ENCODE measurements at places on chromosomes 4 and X.

GRCh38 chr4:155704841-155705404, 38.3 kb downstream of the GUCY1A1 start:
- no peak for DNase-seq

GRCh38 chrX:17595456-17596035, 141.7 kb upstream of the SCML1 start:
- peak; percentile 78 for DNase-seq

DNA sequence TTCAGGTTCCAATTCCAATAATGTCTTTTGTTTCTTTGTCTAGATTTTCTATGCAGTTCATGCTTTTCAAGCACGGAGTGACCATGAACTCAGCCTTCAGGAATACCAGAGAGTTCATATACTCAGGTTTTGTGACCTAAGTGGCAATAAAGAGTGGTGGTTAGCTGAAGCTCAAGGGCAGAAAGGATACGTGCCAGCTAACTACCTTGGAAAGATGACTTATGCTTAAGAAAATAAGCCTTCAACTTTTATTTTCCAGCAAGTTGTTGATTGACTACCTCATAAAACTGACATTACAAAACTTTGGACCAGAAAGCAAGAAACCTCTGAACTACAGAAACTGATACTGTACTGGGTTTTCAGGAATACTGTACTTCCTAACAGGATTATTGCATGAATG, 30.8 kb downstream of the INTS12 start:
- no peak for DNase-seq

DNA sequence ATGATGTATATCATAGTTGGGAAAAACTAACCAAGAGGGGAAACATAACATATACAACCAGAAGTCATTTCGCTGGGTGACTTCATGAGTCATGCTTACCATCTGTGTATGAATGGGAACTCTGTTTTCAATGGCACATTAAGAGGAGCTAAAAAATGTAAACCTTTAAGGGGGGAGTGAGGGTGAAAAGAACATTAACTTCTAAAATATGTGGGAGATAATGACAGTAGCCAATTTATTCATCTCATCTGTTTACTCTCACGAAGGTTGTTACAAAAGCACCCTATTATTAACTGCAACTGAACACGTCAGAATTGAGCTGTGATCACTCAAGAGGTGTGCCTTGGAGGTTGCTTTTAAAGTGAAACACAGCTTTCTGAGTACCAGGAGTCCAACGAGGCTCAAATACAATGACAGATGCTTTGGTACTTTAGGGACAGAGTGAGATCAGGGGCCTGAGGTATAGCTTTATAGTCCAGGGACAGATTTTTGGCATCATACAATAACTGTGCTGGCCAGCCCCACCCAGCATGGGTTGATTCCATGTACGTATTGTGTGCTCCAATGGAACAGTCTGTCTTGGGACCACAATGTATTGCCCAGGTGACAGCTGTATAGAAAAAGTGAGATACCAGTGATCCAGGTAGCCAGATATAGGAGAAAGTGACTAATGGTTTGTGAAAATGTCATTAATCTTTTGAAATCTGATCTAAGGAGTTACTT, 107.3 kb downstream of the AMMECR1 start:
- peak; percentile 75 for DNase-seq

DNA sequence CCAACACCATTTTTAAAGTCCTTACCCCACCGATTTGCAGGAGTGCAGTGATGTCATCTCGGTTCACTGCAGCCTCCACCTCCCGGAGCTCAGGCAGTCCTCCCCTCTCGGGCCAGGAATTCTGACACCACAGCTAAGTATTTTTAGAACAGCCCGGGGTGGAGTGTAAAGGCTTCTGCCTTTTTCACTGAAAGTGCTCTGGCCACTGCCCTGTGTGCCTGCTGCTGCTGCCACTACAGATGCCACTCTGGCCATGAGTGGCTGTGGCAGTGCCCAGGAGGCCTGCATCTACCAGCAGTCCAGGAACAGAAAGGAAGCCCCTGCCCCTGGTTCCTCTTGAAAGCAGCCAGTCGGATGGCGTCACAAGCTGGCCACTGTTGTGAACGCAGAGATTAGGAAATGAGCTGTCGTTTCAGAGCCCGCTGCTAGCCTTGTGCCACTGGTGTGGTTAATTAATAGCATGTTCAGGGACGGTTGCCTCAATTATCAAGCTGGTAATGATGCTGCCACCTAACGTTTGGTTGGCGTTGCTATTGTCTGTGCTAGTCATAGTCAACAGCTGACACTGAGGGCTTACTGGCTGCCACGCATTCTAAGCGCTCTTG, 23.6 kb upstream of the TBC1D14 start:
- peak; percentile 61 for DNase-seq

DNA sequence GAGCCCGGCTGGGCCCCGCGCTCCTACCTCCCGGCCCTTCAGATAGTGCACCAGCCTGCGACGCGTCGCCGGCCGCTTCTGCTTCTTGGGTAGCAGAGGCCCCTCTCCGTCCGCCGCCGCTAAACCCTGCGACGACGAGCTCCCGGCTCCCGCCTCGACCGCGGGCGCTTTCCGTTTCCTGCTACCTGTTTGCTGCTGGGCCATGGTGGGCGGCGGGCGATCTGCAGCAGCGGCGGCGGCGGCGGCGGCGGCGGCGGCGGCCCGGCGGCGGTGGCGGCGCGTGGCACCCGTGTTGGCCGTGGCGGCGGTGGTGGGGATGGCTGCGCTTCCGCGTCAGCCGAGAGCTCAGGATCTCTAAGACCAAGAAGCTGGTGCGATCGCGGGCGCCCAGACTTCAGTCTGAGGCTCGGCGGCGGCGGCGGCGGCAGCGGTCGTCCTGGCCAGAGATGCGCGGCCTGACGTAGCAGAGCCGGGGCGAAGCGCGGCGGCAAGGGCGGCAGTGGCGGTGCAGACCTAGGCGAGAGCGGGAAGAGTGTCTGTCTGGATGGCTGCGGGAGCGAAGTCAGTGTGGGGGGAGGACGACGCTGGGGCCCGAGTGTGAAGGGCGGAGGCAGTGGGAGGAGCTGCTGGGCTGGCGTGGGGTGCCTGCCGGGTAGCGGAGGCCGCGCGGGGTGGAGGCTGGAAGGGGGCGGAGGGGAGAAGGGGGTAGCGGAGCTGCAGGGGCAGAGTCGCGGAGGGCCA, at the start of gene DCAF12L2:
Gene DCAF12L2, minus strand, starts transcription at position 569 of the 741 bp plus-strand sequence. Its CDS starts 365 bp downstream, at position 204.
- DNase-seq: no peak

DNA sequence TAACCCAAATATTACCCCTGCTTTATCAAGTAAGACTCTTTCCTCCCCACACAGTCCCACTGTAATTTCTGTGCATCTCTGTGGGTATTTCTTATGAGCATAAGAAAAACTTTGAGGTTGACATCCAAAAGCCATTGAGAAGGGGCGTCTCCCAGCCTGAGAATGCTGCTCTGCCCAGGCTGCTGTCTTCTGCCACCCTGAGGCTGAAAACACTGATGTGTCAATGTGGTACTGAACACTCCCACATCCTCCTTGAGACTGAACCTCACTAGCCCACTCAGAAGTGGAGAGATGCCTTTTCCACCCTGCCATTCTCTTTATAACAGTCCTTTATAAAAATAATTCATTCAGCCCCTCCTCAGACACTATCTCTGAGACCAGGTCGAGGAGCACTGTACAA, 120.8 kb downstream of the SMIM20 start:
- DNase-seq: no peak

DNA sequence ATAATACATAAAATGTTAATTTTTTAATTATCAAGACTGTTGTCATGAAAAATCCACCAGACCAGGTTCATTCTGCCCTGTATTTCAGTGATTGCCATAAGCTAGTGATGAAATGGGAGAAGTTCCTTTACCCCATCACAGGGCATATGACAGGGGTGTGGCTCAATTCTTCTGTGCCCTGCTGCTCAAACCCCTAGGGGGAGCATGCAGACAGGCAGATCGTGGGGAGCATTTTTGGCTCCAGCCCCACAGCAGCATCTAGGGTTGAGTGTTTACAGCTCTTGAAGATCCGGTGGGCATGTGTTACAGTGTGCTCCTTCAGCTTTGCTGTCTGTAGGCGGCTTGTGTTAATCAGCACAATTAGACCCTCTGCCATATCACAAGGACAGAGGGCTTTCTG, 700.7 kb downstream of the PCDH18 start:
- no peak for DNase-seq

- DNase-seq: no peak
These were observed 194.4 kb upstream of the LDB2 start for GRCh38 chr4:17092736-17093437.

GRCh38 chrX:108271397-108271787, 166.8 kb downstream of the COL4A6 start:
- DNase-seq: no peak

DNA sequence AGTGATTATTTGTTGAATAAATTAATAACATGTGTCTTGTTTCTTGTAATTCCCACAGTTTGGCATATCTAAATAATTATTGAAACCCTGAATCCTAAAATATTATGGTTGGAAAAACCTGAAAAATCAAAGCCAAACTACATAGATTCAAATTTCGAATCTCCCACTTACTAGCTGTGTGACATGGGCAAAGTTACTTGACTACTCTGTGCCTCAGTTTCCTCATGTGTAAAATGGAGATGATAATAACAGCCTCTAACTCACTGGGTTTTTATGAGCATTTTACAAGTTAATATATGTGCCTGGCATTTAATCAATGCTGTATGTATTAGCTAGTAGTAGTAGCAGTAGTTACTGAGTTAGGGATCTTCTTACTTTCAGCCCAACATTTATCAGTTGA, 34.6 kb upstream of the BRS3 start:
- no peak for DNase-seq

GRCh38 chr4:173543266-173543665, 13.2 kb upstream of the HAND2 start:
- no peak for DNase-seq

DNA sequence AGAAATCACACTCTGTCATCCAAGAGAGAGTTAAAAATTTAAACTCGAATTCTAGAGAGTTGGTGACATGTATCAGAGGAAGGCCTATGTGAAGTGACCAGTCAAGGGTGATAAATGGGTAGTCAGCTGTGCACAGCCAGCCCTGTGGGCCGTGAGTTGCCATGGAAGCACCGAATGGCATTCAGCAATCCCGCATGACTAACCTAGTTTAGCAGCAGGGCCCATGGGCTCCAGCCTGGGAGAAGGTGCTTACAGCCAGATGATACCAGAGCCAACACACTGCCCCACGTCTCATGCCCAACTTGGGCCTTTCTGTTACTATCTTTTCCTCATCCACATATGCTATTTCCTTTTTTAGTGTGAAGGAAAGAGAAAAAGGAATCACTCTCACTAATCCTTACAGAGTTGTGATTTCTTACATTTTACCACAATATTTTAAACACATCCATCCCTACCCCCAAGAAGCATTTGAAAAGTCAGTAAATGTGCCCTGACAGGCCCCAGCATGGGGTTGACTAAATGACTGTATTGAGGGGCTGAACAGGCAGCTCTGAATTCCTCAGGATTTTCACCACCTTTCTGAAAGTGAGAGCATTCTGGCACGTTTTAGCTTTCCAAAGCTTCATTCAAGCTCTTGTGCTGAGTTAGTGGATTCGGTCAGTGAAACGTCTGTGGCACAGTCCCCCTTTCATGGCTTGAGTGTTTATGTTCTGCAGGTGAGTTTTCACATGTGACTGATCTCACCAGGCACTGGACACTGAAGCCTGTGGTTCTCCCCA, 104.2 kb downstream of the AFF1 start:
- peak; percentile 91 for DNase-seq

- DNase-seq: no peak
These were observed 115.4 kb downstream of the EFNB1 start for GRCh38 chrX:68944211-68944610.

DNA sequence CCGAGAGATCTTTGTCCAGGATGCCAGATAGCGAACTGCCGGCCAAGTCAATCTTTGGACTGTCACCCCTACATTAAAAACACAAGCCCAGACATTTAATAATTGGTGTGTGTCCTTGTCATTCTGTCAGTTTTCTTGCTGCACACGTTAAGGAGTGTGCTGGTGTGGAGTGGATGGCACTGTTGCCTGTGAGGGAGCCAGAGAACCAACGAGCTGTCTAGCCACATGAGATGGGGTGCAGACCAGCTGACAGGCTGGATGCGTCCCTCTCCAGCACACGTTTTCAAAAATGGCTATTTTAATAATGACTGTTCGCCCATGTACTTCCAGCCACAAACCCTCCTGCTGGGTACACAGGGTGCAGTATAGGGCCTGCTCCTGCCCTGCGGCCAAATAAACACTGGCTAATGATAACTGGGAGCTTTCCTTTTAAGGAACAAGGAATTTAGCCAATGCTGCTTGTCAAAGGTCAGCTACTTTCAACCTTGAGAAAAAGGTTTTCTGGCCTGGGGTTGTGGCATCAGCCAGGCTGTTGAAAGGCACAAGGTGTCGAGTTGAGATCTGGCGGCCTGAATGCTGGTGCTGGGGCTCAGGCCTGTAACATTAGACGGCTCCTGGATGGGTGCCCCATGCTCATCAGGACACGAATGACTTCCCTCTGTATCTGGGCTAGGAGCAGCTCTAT, 54.0 kb upstream of the MAP3K15 start:
- no peak for DNase-seq

DNA sequence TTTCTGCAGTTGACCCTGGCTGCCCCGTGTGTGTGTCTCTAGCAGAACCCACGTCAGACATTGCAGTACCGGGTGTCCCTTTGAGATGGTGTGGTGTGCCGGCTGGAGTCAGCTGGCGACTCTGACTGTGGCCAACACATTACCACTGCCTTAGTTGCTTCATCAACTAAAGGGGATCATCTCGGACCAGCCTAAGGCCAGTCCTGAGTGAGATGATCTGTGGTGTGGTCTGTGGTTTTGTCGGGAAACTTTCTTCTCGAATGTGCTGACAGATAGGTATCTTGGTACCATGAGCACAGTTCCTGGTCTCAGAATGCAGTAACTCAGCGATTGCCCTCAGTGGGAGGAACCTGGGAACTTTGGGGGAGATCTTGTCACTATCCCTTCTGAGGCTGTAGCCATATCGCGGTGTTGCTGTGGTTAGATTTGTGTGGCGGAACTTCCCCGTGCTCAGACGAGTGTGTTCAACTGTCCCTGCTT, 15.8 kb downstream of the TBC1D14 start:
- DNase-seq: no peak

DNA sequence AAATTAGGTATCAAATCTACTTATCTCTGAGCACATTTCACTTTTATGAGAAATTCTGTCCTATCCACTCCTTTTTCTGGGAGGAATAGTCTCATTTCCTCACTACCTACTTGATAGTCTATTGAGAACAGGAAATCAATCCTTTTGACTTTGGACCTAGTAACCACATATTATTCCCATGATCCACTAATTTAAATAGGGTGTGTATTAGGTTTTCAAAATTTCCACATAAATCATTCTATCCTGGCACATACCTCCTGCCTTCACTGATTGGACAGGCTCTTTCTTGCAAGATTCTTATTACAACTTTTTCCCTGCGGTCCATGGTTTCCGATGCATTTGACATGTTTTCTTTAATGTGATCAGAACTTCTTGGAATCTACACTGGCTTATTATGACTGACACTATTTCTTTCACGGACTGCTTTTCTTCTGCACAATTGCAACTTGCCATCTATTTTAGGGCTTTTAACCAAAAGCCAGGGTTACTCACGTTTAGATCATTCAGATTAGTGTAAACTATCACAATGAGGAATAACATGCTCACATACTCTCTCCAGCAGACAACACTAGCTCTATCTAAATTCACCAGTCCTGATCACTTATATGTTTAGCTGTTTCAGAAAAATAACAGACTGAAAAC, 419.9 kb upstream of the SLIT2 start:
- peak; percentile 48 for DNase-seq

Data from astrocyte of the spinal cord (primary cell).